Iris pigment epithelial cell (primary cell): ENCODE measurements at places on chromosomes 6 and 20.
A peak's percentile ranks its signal among the peaks of the same experiment; 100 is the strongest.

- no peak for DNase-seq
These were observed 25.6 kb downstream of the DHX35 start for GRCh38 chr20:38987777-38988176.

DNA sequence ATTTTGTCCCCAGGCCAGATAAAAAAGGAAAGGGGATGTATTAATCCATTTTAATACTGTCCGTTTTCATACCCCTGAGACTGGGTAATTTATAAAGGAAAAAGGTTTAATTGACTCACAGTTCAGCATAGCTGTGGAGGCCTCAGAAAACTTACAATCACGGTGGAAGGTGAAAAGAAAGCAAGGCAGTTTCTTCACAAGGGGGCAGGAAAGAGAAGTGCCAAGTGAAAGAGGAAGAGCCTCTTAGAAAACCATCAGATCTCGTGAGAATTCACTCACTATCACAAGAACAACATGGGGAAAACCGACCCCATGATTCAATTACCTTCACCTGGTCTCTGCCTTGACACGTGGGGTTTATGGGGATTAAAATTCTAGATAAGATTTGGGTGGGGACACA is 152.5 kb downstream of the IBTK start:
- DNase-seq = no peak

DNA sequence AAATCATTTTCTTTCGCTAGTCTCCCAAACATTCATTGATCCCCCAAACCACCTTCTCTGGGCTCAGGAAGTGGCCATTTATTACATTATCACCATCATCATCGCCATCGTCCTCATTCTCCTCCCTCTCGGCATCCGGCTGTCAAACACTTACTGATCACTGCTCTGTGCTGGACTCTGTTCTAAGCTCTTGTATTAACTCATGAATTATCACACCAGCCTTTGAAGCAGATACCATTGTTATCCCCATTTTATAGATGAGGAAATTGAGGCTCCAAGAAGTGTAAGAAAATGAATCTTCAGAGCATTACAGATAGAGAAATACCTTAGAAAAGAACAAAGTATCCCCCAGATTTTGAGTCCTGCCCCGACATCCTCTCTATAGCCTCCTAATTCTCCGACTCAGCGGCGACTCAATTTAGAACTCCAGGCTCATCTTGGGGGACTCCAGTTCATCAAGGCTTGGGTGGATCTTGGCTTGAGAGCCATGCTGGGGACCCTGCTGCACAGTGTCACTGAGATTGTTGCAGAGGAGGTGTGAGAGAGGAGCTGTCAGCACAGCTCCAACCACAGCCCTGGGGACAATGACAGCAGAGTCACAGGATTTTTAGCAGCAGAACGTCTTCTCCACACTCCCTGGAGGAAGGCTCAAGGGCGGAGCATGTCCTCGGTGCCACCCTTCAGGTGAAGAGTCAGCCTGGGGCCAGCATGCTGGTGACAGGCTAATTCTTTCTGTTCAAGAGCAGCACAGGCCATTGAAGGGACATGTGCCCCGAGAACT is 6.6 kb upstream of the EEF1E1 start:
- no peak for DNase-seq

- peak; percentile 99 for DNase-seq
These were observed 37.1 kb upstream of the NCOA3 start for GRCh38 chr20:47464380-47465101.

DNA sequence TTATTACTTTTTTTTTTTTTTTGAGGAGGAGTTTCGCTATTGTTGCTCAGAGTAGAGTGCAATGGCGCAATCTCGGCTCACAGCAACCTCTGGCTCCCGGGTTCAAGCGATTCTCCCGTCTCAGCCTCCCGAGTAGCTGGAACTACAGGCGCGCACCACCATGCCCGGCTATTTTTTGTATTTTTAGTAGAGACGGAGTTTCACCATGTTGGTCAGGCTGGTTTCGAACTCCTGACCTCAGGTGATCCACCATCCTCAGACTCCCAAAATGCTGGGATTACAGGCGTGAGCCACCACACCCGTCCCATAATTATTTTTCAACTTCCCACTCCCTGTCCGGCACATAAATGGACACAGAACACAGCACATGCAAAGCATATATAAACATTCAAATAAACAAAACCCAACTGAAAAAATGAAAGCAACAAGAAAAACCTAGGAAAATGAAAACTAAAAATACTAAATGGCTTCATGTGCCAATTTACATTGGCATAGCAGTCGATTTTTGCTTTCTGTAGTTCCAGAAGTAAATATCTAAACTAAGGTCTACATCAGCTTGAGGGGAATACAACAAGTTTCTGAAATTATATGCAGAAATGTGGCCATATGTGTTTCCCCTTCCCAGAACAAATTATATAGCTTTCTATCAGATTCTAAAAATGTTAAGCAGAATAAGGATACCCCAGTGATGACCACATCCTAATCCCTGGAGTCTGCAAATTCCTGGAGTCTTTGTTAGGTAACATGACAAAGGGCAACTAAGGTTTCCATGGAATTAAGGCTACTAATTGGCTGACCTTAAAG is 113.9 kb downstream of the HFE start:
- DNase-seq = no peak
